ENCODE measurements at places on chromosomes 5 and 9.

DNA sequence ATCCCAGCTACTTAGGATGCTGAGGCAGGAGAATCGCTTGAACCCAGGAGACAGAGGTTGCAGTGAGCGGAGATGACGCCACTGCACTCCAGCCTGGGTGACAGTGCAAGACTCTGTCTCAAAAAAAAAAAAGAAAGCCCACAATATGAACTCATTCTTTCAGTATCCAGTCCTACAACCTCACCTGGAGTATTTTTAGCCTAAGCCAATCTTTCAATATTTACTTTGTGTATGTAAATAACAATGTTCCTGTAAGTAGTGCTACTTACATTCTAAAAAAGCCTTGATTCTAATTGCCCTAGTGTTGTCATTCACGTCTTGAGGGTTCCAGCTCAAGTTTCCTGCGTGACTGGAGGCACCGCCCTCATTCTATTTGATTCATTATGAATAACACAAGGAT, 62.0 kb downstream of the BHMT start:
- no peak for DNase-seq

GRCh38 chr5:62138607-62139006, 167.4 kb upstream of the KIF2A start:
- DNase-seq = no peak

- DNase-seq = peak; percentile 54
Measured at GRCh38 chr5:759111-759751, 25.3 kb downstream of the ZDHHC11B start.

- peak; percentile 11 for DNase-seq
Measured at GRCh38 chr5:178483620-178484019, 106.6 kb downstream of the COL23A1 start.

DNA sequence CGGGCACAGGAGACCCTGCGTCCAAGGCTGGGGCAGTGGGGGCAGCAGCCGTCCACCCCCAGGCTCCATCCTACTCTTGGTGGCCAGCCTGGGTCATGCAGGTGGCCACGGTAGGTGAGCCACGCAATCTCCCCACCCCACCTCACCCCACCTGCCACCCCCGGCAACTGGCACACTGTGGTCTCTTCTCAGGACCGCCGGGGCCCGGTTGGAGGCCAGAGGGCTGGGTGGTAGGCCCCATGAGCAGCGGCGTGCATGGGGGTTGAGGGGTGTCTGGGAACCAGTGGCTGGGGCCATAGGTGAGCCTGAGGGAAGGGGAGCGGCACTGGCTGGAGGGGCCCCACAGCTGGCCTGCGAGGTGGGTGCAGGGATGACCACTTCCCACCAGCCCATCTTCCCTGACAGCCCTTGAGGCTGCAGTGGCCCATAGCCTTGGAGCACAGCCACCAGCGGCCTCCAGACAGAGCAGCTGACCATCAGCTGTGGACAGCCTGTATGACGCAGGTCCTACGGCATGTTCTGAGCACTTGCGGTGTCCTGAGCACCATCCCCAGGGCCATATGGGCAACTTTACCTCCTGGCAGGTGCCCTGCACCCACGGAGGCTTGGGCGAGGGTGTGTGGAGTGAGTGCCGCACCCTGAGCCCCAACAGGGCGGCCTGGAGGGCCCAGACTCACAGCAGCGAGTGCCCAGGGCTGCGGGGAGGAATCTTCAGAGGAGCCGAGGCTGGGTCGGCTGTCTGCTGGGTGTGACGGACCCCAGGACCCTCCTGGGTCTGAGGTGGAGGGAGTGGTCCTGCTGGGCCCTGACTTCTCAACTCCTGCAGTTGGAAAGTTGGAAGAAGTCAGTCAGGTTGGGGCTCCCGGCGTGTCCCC, 47.4 kb downstream of the KCNT1 start:
- no peak for DNase-seq

DNA sequence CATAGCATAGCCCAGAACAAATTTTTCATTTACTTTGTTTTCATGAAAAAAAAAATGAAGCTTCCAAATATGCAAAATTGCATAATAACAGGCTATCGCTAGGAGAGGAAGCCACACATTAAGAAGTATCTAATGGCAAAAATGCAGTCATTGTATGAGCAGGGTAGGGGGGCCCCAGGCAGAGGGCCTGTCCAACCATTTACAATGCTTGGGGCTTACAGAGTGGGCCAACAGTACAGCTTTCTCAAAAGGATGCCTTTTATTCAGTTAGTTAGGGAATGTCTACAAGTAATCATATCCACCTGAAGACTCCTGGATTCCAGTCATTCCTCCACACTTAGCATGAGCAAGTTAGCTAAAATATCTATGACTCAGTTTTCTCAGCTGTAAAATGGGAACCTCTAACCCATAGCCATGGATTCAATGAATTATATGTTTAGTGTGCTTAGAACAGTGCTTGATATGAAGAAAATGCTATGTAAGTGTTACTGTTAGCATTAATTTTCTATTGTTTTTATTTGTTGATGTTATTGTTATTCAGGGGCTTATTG, 117.7 kb downstream of the GAS1 start:
- DNase-seq = no peak

DNA sequence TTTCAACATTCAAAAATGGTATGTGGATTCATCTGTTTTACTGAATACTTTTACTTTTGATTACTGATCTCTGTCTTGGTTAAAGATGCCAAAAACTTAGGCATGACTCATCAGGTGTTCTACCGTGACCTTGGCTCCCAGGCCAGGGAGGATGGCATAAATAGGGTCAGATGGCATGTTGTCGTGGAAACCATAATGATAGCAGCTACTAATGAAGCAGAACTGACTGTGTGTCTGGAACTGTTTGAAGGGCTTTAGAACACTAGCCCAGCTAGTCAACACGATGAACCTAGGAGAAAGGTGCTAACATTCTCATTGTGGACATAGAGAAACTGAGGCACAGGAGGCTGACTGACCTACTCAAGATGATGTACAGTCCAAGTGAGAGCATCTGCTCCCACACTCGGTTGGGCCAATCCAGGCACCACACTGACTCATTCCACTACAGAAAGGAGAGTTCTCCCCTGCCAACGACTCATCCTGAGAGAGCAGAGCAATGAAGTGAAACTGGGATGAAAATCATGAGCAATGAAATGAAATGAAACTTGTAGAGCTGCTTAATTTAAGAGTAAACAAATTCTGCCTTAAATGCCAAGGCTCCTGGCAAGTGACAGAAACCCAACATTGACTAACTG, 116.0 kb downstream of the TENT4A start:
- DNase-seq = no peak

- no peak for DNase-seq
Measured at GRCh38 chr9:129557192-129558036, 63.5 kb downstream of the C9orf50 start.

DNA sequence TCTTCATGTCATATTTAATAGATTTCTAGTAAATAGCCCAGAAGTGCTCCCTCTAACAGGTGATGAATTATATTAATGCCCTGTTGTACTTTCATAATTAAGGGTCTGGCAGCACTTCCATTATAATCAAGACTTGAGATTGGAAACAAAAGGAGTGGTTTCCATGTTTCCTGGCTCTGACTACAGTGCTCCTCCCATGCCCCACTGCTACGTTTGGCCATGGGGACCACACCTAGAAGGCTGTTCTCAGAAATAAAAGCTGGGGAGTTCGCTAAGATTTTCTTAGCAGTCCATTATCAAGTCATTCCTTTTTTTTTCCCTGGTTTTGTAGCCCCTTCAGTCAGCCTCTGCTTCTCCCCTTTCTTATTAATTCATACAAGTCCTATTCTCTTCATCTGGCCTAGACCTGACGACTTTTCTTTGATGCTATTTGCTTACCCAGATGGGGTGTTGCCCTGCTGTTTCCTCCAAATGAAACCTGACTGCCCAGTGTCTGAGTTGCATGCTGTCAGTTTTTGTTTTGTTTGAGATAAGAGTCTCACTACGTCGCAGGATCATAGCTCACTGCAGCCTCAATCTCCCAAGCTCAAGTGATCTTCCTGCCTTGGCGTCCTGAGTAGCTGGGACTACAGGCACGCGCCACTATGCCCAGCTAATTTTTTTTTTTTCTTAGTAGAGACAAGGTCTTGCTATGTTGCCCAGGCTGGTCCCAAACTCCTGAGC, 312.1 kb upstream of the EFNA5 start:
- no peak for DNase-seq

DNA sequence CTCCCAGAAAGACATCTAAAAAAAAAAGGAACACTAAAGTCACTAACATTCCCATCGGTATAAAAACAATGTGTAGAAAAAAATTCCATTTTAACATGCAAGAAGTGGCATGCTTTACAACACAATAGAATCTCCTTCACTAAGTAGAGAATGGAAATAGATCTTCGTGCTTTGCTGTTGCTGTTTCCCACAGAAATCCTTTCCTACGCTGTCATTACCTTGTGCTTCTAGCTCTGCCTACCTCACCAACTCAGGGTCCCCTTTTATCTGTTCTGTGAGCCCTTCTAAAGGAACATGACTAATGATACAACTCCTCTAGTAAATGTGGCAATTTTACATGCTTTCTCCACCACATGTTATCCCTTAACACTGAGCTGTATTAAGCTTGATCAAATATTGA, 202.9 kb downstream of the MCTP1 start:
- DNase-seq = no peak

GRCh38 chr9:76218886-76219445, 175.3 kb downstream of the RFK start:
- DNase-seq = no peak

DNA sequence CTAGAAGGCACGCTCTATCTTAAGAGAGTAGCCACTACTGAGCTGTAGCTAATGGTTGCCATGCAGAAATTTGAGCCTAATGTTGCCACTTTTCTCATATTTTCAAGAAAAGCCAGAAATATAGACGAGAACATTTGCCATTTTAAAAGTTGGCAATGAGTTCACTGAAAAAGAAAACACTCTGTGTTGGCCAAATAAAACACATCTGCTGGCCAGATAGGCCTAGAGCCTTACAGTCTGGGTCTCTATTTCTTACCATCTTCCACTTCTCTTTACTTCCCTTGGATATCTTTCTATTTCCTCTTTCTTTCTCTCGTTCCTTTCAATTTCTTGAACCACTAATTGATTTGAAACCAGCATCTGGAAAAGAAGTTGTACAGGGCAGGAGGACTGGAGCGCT, 36.6 kb upstream of the VCAN start:
- no peak for DNase-seq

GRCh38 chr5:22542340-22542739, 310.8 kb downstream of the CDH12 start:
- DNase-seq = no peak

- DNase-seq = peak; percentile 21
Measured at GRCh38 chr5:79236362-79236969, 535 bp downstream of the JMY start.

DNA sequence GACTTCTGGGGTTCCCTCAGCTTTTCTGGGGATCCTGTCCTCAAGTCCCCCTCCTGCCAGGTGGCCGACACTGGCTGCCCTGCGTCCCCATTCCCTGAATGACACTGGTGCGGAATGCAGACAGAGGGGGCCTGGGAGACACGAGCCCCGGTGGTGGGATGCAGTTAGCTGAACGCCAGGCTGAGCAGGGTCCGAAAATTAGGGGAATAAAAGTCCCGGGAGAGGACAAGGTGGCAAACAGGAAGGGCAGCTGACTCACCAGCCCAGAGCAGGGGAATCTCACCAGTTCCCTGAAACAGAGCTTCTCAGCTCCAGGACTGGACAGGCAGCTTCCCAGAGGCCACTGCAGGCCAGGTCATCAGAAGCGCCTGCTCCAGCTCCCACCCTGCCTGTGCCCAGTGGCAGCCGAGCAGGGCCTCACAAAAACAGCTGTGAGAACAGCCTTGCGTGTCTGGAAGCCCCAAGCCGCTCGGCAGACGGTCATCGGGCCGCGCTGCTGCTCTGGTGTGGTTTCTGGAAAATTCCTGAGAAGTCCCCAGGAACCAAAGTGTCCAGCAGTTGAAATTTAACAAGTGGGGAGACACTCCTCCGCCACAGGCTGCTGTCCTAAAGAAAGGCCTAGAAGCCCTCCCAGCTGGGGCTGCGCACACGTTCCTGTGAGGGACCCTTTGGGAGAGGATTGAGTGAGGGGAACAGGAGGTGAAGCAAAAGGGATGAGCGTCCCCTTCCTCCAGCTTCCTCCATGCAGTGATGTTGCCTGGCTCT, 47.6 kb upstream of the EXOC3 start:
- DNase-seq = no peak

- peak; percentile 69 for DNase-seq
Measured at GRCh38 chr5:154189819-154190594, 526 bp upstream of the GALNT10 start.

DNA sequence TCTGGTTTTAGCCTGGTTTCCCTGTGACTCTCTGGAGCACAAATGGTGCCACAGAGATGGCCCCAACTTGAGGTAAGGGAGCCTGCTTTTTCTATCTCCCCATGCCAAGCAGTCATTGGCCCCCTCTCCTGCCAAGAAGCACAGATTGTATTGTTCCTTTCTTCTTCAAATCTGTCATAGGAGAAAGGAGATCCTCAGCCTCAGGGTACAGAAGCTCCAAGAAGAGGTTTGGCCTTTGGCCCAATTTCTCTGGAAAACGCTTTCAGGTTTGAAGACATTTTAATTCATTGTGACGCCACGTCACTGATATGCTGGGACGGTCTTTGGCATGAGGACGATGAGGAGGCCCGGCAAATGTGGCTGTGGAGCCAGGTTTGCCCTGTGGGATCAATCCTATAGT, 29.2 kb upstream of the PANK3 start:
- no peak for DNase-seq

DNA sequence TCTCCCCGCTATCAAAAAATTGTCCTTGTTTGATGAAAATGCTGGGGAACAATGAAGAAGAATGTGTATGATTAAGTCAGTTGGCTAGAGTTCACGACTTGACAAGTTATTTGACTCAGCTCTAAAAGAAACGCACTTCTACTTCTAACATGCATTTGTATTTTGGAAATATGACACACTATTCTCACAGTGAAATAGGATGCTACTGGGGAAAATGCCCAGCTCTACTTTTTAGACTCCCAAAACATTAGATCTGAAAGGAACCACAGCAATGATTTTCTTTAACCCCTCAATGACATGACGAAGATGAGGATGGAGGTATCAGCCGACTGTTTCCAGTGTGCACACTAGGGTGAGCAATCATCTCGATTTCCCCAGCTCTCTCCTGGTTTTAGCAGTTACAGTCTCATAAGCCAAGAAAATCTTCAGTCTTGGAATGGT, 83.6 kb upstream of the PCSK1 start:
- DNase-seq = no peak

DNA sequence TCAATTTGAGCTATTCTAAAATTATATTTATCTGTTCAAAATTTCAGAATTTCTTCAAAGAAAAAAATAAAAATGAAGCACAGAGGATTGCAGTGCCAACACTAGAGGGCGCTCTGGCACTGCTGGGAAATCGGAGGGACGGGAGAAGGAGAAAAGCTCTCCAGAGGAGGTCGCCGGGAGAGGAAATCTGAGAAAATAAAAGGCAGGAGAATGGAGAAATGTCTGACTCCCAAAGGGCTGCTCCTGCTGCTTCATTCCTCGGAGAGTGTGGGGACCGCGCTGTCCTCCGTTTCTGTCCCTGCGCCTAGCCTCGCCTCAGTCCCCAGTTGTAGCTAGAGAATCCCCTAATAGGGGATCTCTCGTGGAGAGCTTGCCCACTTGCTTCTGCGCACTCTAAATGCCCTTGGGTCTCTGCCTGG, 40.0 kb upstream of the ARSB start:
- peak; percentile 26 for DNase-seq

- DNase-seq = no peak
Measured at GRCh38 chr5:133523013-133523658, 89.2 kb downstream of the FSTL4 start.
